ENCODE measurements at places on chromosomes 2 and 18. TPM values are rescaled to one million over a fixed set of nuclear protein-coding genes. Genes with fewer than 3 reads are reported as not detected.

- peak; percentile 90 for DNase-seq
These were observed 61.1 kb upstream of the XDH start for GRCh38 chr2:31475692-31476091.

- DNase-seq = no peak
These were observed 135.9 kb downstream of the ACKR3 start for GRCh38 chr2:236705295-236706105.

- DNase-seq = peak; percentile 38
These were observed 203.3 kb downstream of the TCF4 start for GRCh38 chr18:55384551-55385275.

- DNase-seq = no peak
These were observed 17.8 kb downstream of the PDCL3 start for GRCh38 chr2:100580367-100581276.

DNA sequence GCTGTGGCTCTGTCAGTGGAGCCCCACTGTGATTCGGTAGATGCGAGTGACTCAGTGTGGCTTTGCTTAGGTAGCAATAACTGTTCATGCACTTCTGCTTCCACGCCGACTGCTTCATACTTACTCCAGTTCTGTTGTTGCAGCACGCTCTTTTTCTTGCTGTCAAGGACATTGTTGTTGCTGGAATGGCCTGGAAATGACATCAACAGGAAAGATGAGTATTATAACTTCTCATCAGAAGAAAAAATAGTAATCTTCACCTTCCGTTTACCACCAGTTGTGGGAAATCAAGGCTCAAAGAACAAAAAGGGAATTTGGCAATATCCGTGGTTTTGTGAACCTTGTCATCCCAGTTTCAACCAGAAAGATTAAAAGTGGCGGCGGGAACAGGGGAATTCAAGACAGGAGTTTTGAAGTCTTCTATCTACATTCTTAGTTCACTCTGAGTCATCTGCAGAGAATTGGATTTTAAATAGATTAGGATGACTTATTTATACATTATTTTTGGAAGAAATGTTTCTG, 8.3 kb downstream of the TM4SF20 start:
- DNase-seq = peak; percentile 62

- DNase-seq = no peak
These were observed 81.1 kb upstream of the OTOF start for GRCh38 chr2:26559044-26559405.

GRCh38 chr2:121052521-121052920, 232.5 kb downstream of the TFCP2L1 start:
- DNase-seq = no peak

GRCh38 chr2:153488072-153488471, 9.5 kb upstream of the RPRM start:
- DNase-seq = no peak

DNA sequence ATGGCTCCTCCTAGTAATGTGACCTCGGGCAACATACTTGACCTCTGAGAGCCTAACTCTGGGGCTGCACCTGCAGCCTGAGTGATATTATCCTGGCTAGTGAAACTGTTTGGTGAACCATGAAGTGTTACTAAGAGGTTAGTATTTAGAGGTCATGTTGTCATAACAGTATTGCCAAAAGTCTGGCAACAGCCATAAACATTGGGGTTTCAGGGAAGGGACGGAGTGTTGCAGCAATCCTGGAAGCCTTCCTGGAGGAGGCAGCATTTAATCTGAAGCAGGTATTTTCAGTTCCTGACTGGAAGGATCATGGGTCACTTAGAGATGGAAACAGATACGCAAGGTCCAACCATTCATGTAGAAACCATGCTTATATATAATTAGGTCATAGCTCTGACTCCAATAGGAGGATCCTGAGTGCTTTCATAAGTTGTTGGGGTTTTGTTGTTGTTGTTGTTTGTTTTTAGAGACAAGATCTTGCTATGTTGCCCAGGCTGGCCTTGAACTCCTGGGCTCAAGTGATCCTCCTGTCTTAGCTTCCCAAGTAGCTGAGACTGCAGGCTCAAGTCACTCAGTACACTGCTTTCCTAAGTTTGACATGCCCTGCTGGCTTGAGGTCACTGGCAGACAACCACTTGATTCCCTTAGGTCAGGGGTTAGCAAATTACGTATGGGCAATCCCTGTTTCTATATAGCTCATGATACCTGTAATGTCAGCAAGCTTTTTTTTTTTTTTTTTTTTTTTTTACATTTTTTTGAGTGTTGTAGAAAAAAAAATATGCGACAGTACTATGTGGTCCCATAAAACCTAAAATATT, 21.5 kb downstream of the GPR39 start:
- DNase-seq = peak; percentile 2

ARHGAP25 gene
- total RNA-seq = not detected

HES6 gene
- total RNA-seq = 0.66 TPM

DNA sequence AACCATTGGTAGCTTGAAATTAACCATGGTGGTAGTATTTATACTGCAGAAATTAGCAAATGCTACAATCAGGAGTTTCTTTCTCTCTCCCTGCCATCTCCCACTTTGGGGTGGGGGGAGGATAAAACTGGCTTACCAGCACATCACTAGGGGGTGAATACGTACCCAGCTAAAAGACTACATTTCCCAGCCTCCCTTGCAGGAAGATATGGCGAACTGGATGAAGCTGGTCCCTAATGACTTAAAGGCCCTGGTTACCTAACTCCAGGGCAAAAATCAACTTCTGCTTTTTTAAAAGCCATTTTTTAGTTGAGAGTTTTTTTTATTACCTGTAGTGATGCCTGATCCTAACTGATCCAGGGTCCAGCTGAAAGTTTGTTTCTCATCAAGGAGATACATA, 70.3 kb upstream of the RAB12 start:
- no peak for DNase-seq

PRSS56 gene
- total RNA-seq = not detected

GRCh38 chr2:100230754-100231153, 88.4 kb upstream of the AFF3 start:
- no peak for DNase-seq

DNA sequence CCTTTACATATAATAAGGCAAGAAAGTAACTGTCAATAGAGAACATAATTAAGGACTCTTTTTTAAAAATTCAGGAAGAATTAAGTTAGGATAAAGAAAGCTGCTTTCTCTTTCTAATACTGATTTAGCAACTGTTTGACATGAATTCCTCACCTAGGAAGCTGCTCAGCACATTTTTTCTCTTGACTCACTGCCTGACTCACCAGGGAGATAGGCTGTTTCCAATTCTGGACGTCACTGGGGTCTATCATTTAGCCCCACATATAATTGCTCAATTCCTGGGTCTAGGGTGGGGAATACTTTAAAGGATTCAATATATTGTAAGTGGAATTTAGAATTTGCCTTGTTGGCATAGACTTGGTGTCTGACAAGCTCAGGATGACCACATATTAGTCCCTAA, 50.8 kb upstream of the UGP2 start:
- peak; percentile 78 for DNase-seq

GRCh38 chr2:141929331-141930252, 201.2 kb downstream of the LRP1B start:
- no peak for DNase-seq

NPAS2 gene
- total RNA-seq = 13.3 TPM

- DNase-seq = no peak
These were observed 182.2 kb downstream of the FIGN start for GRCh38 chr2:163553601-163554000.

- peak; percentile 34 for DNase-seq
These were observed 431 bp downstream of the FAM98A start for GRCh38 chr2:33598561-33599174.

XDH gene
- 0.88 TPM for total RNA-seq

Measured in HFFc6 (cell line).